Activated naive CD4-positive, alpha-beta T cell treated with anti-CD3 and anti-CD28 coated beads, Interleukin-2, amount 50 U/mL, for 72 hours (primary cell): ENCODE measurements at places on chromosomes 16 and 17. TPM values are rescaled to one million over a fixed set of nuclear protein-coding genes. Genes with fewer than 3 reads are reported as not detected.
A peak's percentile ranks its signal among the peaks of the same experiment; 100 is the strongest.

GRCh38 chr16:49621241-49622083 lies 234.4 kb downstream of the ZNF423 start:
- no peak for DNase-seq

DNA sequence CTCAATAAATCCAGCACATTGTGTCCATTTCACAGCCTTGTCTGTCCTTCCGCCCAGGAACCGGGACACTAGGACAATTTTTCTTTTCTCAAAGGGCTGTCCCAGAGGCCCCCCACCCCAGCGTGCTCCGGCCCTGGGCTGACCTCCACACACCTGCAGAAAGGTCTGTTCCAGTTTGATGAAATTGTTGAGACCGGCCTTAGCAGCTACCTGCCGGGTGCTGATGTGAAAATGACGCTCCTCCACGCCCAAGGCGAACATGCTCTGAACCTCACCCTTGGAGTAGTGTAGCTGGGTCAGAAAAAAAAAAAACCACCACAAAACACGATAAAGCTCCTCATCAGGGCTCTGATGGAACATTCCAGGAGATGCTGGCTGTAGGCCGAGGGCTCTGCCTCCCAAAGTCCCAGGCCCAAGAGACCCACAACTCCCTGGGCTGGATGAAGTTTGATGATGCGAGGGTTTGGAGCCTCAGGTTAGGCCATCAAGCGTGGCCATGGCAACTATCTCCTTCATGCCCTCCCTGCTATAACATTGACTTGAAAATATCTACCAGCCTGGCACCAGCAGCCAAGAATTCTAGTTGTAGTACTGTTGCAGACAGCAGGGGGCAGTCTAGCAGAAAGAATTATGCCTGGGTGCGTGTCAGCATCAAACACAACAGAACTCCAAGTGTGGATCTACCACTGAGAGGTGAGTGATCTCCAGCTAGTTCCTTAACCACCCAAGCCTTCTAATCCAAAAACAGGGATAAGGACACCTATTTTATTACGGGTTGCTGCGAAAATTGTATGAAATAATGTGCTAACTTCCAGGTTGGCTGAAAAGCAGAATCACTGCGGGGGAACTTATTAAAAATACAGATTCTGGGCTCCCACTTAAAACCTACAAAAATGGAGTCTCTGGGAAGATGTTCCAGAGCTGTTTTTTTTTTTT lies 62.1 kb downstream of the RMI2 start:
- DNase-seq = peak; percentile 72

DNA sequence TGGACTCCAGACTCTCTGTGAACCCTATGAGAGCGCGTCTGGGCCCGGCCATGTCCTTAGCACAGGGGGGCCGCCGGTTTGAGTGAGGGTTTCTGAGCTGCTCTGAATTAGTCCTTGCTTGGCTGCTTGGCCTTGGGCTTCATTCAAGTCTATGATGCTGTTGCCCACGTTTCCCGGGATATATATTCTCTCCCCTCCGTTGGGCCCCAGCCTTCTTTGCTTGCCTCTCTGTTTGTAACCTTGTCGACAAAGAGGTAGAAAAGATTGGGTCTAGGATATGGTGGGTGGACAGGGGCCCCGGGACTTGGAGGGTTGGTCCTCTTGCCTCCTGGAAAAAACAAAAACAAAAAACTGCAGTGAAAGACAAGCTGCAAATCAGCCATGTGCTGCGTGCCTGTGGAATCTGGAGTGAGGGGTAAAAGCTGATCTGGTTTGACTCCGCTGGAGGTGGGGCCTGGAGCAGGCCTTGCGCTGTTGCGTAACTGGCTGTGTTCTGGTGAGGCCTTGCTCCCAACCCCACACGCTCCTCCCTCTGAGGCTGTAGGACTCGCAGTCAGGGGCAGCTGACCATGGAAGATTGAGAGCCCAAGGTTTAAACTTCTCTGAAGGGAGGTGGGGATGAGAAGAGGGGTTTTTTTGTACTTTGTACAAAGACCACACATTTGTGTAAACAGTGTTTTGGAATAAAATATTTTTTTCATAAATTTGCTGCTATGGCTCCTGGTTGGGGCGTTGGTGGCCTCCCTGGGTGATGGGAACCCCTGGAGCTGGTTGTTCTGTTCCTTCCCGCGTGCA lies 23.1 kb downstream of the STAT5A start:
- peak; percentile 30 for DNase-seq

ITGB3 gene
- total RNA-seq = not detected
